Stimulated activated CD4-positive, alpha-beta T cell treated with anti-CD3 and anti-CD28 coated beads, Interleukin-12 subunit alpha, Interleukin-12 subunit beta, amount 100 ng/mL, for 4 hours (primary cell): ENCODE measurements at places on chromosomes 5 and 9.

DNA sequence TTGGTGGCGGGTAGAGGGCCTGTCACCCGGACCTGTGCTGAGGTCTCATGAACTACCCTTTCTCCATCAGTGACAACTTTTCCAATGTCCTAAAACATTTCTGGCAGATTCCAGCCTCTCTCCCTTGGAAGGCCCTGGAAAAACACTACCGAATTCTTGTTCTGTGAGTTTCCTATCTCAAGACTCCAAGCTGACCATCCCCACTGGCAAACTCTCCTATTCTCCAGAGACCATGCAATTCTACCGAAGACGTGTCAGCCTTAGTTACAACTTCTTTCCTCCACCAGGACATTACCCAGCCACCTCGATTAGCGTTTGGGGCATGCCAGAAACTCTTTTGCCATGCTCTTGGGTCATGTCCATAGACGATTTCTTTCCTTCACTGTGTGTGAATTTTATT is 26.8 kb upstream of the GABRP start:
- no peak for DNase-seq

DNA sequence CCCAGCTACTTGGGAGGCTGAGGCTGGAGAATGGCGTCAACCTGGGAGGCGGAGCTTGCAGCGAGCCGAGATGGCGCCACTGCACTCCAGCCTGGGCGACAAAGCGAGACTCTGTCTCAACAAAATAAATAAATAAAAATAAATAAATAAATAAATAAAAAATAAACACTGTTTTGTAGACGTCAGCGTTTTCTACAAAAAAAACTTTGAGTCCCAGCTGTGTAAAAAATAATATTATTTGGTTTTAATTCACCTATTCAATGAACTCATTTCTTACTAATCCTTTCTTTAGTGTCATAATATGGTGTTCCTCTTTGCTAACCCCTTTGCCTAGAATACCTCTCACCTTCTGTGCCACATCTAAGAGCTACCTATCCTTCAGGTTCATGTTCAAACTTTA is 30.2 kb upstream of the MSANTD3 start:
- DNase-seq, result no peak

- DNase-seq, result no peak
These were observed 175.6 kb downstream of the CD180 start for GRCh38 chr5:67021031-67021430.

DNA sequence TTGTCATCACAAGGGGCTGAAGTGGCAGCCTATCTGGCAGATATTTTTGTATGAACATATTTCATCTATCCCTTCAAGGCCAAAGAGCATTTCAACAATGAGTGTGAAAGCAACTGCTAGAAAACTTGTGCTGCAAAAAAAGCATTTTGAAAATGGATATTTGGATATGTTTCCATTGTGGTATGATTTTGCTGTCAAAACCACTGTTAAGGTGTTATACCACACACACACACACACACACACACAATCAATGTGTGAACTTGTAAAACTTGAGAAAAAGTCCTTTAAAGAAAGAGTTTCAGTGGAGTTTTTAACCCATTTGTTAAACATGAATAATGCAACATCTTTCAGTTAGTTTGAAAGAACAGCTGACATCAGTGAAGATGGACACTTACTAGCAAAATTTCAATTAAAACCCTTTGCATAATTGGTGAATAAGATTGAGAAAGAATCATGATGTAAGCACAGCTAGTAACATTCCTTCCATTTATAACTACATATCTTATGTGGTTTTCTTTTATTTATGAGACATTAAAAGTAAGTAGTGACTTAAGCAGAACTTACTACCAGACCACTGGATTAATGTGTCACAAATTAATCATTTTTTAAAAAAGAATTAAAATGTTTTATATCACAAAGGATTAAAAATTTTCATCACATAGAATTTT is 182.6 kb upstream of the GNA14 start:
- DNase-seq, result no peak

- DNase-seq, result no peak
These were observed 989 bp upstream of the FBN2 start for GRCh38 chr5:128539038-128539429.

GRCh38 chr9:19020886-19021455 is 12.0 kb downstream of the SAXO1 start:
- no peak for DNase-seq

GRCh38 chr9:38119560-38120236 is 50.7 kb upstream of the SHB start:
- DNase-seq, result no peak

- DNase-seq, result no peak
These were observed 23.7 kb downstream of the KLHL3 start for GRCh38 chr5:137712139-137712667.

DNA sequence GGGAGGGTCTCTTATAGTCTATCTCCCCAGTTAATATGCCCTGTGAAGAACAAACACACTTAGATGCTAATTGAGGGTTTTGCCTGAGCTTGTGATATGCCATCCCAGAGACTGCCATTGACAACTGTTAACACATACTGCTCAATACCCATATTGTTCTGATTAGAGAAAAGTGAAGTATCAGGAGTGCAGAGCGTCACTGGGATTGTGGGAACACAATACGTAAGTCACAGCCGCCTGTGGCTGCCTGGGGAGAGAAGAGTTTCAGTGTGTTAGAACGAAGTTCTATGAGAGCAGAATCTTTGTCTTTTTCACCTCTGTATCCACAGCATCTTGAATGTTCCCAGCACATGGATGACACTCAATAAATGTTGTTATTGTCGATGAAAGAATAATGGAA is 110.2 kb downstream of the MEF2C start:
- DNase-seq, result no peak
